Activated B cell treated with CpG ODN at 0.5 μM for 24 hours (primary cell): ENCODE measurements at places on chromosomes 11 and 22. TPM values are rescaled to one million over a fixed set of nuclear protein-coding genes. Genes with fewer than 3 reads are reported as not detected.

DNA sequence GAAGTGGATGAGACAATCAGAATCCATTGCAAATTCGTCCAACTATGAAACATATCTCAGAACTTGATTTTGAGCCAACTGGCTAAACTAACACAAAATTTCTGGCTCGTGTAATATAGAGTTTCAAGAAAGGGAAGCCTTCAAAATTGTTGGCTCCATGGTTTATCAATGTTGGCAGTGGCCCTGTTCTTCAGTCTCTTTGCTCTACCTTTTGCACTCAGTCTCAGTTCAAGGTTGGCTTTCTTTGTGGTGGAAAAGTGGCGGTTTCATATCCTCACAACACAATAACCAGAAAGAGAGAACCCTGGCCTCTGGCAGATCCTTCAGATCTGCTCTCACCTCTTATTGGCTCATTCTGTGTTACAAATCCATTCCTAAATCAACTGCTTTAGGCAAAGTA, 473.8 kb upstream of the API5 start:
- H3K36me3 ChIP-seq, result no peaks in the 10 kb centered on the region
- no peak overlapping the region for H3K27ac ChIP-seq
- H3K27me3 ChIP-seq, result no peaks in the 10 kb centered on the region
- no peak for DNase-seq
- H3K4me3 ChIP-seq, result no peak overlapping the region

The ELMOD1 gene
- not detected in 2 replicates for total RNA-seq

DNA sequence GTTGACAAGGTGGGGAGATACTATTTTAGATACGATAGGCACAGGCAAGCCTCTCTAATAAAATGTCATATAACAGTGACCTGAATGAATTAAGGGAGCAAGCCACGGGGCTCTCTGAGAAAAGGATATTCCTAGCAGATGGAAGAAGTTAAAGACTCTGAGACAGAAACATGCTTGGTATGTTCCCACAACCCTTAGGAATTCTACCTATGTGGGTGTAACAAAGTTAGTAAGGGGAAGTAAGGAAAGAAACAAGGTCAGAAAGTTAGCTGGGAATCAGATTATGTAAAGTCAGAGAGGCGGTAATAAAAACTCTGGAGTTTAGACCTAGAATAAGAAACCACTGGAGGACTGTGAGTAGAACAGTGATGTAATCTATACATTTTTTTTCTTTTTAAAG, 59.7 kb upstream of the GDPD4 start:
- H3K36me3 ChIP-seq, result peaks cover 18% of the 10 kb centered on the region

- no peak for DNase-seq
- no peak overlapping the region for H3K4me3 ChIP-seq
- H3K27me3 ChIP-seq, result no peaks in the 10 kb centered on the region
- peaks cover 8% of the 10 kb centered on the region for H3K36me3 ChIP-seq
- H3K4me1 ChIP-seq, result peaks cover 49% of the 10 kb centered on the region
- H3K27ac ChIP-seq, result no peak overlapping the region
Measured at GRCh38 chr11:96307776-96308140, 35.2 kb downstream of the MAML2 start.

- H3K4me1 ChIP-seq, result no peaks in the 10 kb centered on the region
- no peaks in the 10 kb centered on the region for H3K36me3 ChIP-seq
- no peak overlapping the region for H3K4me3 ChIP-seq
- no peak overlapping the region for H3K27ac ChIP-seq
Measured at GRCh38 chr11:134529212-134530096, 117.4 kb upstream of the B3GAT1 start.

GRCh38 chr11:62708392-62708791, 916 bp downstream of the GNG3 start:
- peak overlapping the region; percentile 99 for H3K27ac ChIP-seq
- H3K27me3 ChIP-seq, result no peaks in the 10 kb centered on the region
- peaks cover 34% of the 10 kb centered on the region for H3K36me3 ChIP-seq
- no peak for DNase-seq
- peaks cover 63% of the 10 kb centered on the region for H3K4me1 ChIP-seq

The SLC17A6 gene
- not detected in 2 replicates for total RNA-seq

DNA sequence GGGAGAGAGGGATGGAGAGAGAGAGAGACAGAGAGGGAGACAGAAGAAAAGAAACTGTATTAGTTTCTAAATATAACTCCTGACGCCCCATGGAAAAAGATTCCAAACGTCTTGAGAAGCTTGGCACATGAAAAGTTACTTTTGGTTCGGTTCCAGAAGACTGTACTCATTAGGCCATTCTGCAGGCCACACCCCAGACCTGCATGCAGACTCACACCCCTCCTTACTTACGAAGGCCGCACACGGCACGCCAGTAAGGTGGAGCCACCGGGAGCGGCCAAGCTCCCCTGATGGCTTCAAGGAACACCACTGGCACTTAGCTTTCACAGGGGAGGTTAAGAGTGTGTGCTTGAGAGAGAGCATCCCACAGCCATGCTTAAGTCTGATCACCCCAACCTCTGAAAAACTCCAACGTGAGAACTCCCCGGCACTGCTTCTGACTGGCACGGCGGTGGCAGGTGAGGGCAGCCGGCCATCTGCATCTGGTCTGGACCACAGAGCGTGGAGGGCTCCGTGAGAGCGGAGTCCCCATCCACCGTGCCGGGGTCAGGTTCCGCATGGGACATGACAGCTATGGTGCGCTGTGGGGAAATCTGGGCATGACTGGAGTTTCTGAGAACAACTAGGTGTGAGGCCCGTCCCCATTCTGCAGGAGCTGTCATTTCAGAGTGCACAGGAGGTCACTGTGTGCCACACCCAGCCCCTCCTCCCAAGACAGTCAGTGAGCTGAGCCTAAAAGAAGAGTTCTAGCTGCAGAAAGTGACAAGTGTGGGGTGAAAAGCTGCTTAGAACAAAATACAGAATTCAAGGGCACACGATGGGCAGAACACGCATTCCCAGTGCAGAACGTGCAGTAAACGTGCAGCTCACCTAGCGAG, 62.4 kb downstream of the MYH9 start:
- H3K36me3 ChIP-seq, result peaks cover 92% of the 10 kb centered on the region
- H3K4me3 ChIP-seq, result no peak overlapping the region
- H3K27ac ChIP-seq, result peak overlapping the region; percentile 35
- no peak for DNase-seq
- H3K27me3 ChIP-seq, result no peaks in the 10 kb centered on the region

DNA sequence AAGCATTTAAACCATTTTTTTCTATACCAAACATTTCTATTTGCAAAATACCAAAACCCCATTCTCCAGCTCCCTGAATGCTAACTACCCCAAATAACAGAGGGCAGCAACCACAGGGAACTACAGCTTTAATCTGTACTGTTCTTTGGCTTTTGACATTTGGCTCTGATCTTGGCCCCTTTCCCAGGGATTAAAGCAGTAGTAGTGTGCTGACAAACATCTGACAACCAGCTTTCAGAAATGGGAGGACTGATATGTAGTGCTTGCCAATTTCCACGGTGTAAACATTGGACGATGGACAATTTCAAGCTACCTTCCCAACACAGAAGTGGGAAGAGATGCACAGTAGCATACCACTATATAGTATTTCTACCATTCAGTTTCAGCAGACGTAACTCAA, 88.4 kb upstream of the TEAD1 start:
- no peak for DNase-seq
- no peak overlapping the region for H3K4me3 ChIP-seq
- no peaks in the 10 kb centered on the region for H3K27me3 ChIP-seq
- H3K4me1 ChIP-seq, result no peaks in the 10 kb centered on the region
- no peaks in the 10 kb centered on the region for H3K36me3 ChIP-seq
- H3K27ac ChIP-seq, result no peak overlapping the region
